ENCODE measurements at places on chromosomes 6 and 20.

DNA sequence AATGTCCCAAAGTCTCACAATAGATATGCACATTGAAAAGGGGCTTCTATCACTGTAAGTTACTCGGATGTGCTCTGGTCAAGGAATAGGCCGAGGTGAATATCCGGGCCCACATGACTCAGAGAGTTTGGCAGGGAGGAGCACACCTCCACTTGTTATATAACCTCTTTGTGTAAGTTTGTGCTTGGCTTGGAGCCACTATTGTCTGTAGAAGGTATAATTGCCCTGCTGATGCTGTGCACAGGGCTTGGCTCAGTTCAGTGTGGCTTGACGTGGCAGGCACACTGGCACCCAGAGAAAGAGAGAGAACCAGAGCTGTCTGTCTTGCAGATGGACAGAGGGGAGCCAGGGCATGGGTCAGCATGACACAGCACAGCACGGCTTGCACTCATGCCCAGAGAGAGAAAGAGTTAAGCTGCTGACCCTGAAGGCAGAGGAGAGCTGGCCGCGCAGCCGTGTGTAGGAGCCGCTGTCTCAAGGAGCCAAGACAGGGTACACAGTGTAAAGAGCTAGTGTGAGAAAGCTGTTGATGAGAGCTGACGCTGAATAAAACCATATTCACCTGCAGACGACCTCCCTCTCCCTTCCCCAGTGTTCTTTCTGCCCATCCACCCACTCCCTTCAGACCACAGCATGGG is 482.5 kb downstream of the C6orf118 start:
- DNase-seq, result no peak

DNA sequence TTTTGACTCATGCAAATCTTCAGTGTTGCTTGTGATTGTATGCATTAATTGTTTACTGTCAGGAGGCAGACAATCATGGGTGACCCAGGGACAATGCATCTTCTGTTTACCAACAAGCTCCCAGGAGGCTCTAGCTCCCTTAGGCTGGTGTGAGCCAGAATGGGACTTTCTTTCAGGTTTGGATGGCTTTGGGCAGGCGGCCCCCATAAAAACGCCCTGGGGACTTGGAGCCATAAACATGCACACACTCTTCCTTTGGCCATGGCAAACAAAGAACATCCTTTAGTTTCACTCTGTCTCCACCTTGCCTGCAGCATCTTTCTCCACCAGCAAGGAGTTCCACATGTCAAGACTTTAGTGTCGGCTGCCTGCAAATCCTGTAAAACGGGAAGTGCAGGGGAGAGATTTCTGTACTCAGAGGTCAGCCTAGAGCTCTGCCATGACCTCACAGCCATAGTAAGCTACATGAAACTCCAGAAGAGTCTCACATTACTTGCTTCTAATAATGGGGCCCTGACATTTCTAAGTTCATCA is 127.6 kb downstream of the MAP3K7 start:
- DNase-seq, result no peak

GRCh38 chr6:7469696-7470095 is 71.8 kb upstream of the DSP start:
- no peak for DNase-seq

DNA sequence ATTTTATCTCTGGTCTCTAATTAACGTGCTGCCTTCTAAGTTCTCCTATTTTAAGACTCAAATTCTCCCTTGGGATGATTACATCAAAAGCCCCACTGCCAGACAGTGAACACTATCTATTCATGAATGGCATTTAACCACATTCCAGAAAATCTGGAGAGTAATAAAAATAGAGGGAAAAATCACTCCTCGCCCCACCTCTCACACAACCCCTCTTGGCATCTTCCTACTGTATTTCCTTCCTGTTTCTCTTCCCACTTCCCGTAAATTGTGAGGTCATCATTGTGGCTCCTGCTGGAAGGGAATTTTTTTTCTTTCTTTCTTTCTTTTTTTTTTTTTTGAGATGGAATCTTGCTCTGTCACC is 31.5 kb downstream of the RAB44 start:
- DNase-seq, result no peak

DNA sequence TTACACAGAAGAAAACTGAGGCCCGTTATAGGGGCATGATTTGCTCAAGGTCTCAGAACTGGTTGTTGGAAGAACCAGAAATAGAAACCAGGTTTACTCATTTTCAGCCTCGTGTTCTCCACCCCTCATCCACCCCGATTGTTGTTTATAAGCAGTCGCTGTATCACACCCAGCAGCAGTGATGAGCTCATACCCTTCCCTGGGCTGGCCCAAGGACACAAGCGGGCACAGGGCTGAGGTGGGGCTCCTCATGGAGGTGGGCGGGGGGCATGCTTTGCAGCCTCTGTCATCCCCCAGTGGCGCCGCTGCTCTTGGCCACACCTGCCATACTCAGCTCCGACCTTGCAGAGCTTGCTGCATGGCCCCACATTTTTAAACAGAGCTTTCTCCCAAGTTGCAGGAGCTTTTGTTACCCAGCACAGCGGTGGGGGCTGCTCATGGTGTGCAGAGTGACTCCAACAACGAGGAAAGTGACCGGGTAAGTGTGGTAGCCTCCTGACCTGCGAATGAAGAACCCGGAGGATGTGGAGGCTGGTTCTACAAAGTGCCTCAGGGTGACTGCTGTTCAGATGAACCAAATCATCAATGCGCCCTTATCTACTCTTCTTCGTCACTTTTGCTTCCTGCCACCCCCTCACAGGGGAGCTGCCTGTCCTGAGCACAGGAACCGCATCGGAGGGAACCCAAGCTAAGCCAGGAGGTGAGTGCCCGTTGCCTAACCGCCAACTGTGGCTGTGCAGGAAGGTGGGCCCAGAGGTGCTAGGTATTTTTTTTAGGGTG is 43.6 kb upstream of the NKX2-2 start:
- DNase-seq, result no peak

DNA sequence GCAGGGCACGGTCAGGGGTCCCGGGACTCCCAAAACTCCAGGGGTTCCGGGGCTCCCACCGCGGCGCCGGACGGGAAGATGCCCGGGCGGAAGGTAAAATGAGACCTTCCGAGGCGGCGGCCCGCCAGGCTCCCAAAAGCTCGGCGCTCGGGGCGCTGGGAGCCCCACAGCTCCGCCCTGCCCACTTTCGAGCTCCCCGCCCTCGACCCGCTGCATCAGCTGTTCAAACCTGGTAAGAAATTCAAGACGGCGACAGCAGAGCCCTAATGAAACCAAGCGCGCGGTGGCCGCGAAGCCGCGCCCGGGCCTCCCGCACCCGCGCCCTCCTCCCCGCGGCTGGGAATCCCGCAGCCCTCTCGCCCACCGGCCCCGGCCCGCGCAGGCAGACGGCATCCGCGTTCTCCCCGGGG is 369 bp downstream of the SLC4A11 start:
- peak; percentile 3 for DNase-seq

- DNase-seq, result no peak
Observed at GRCh38 chr6:125904871-125905270, 51.7 kb upstream of the HINT3 start.

DNA sequence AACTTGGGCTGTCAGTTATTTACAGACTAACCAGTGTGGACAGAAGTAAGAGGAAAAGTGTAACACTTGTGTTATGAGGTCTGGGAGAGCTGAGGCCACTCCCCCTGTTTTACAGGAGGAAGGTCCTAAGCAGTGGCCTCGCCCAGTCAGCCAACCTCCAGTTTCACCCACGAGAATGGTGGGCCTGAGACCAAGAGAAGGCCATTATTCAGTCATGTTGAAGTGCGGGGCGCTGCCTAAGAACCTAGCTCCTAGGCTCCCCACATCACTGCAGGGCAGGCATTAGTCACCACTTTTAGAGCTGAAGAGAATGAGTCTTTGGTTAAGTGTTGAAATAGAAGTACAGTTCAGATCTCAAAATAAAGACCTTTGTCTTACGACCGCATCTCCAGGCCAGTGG is 27.9 kb downstream of the CDYL start:
- no peak for DNase-seq
